ENCODE measurements at places on chromosomes 2 and 18. TPM values are rescaled to one million over a fixed set of nuclear protein-coding genes. Genes with fewer than 3 reads are reported as not detected.

DNA sequence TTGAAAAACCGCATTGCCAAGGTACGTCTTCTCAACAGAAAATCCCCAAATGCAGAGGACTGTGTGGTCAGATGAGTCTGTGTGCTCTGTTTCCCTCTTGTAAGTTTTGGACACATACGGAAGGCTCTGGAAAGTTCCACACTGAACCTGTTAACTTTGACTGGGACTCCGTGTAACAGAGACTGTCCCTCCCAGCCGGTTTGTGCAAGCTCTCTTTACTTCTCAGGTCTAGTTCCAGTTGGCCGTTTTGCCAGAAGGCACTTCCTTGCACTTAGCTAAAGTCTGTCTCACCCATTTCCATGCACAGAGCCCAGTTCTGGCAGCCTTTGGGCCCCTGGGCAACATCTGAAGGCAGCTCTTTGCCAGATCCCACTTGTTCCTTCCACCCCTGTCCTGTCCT lies 22.0 kb downstream of the EFHD1 start:
- H3K27me3 ChIP-seq = no peaks in the 10 kb centered on the region
- DNase-seq = no peak
- H3K36me3 ChIP-seq = no peaks in the 10 kb centered on the region
- H3K4me3 ChIP-seq = no peak overlapping the region
- peak overlapping the region; percentile 88 for H3K27ac ChIP-seq
- peaks cover 6% of the 10 kb centered on the region for H3K4me1 ChIP-seq

GRCh38 chr18:59940068-59940467 lies 40.3 kb downstream of the PMAIP1 start:
- H3K27ac ChIP-seq = no peak overlapping the region
- H3K36me3 ChIP-seq = no peaks in the 10 kb centered on the region
- no peak overlapping the region for H3K4me3 ChIP-seq
- H3K27me3 ChIP-seq = no peaks in the 10 kb centered on the region

- no peaks in the 10 kb centered on the region for H3K4me1 ChIP-seq
- no peak for DNase-seq
- no peaks in the 10 kb centered on the region for H3K36me3 ChIP-seq
- H3K4me3 ChIP-seq = no peak overlapping the region
These were observed 90.6 kb upstream of the ARL4C start for GRCh38 chr2:234587341-234588053.

- H3K4me3 ChIP-seq = no peak overlapping the region
- H3K27me3 ChIP-seq = no peaks in the 10 kb centered on the region
- no peaks in the 10 kb centered on the region for H3K4me1 ChIP-seq
- peaks cover 2% of the 10 kb centered on the region for H3K36me3 ChIP-seq
- H3K27ac ChIP-seq = no peak overlapping the region
These were observed 111.3 kb downstream of the ESCO1 start for GRCh38 chr18:21489119-21489750.

DNA sequence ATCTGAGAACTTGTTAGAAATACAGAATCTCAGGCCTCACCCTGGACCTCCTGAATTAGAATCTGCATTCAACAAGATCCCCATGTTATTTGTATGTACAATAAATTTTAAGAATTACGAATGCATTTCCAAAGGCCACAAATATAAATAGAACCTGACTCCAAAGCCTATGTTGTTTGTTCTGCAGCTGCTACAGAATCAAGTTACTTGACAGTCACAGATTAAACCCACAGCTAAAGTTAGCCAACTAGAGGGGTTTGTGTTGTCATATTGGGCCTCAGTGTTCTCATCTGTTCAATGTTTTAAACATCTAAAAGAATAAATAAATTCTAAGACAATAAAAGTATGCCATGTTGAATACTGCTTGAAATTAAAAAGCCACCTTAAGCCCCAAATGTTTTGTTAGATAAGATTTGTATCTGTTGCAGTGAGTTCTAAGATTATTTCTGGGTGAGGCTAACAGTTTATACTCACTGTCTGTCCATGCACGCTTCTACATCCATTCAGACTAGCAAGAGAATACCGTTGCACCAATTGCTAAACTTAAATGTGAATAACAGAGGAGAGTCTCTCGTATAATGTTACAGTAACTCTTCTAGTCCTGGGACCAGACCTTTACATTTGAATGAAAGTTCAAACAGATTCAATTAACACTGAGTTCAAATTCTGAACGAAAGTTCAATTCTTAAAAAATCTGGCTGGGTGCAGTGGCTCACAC lies 200.4 kb downstream of the MEMO1 start:
- H3K36me3 ChIP-seq = no peaks in the 10 kb centered on the region
- H3K4me1 ChIP-seq = no peaks in the 10 kb centered on the region
- DNase-seq = no peak

GRCh38 chr2:197092431-197092830 lies 165.9 kb upstream of the PGAP1 start:
- DNase-seq = no peak
- H3K27ac ChIP-seq = no peak overlapping the region
- H3K27me3 ChIP-seq = no peaks in the 10 kb centered on the region
- no peaks in the 10 kb centered on the region for H3K36me3 ChIP-seq

FHOD3 gene
- 42.0 TPM for total RNA-seq

All from aorta (tissue), 5 donors.